Kidney (tissue), 22 donors: ENCODE measurements at places on chromosomes 5 and 9.

DNA sequence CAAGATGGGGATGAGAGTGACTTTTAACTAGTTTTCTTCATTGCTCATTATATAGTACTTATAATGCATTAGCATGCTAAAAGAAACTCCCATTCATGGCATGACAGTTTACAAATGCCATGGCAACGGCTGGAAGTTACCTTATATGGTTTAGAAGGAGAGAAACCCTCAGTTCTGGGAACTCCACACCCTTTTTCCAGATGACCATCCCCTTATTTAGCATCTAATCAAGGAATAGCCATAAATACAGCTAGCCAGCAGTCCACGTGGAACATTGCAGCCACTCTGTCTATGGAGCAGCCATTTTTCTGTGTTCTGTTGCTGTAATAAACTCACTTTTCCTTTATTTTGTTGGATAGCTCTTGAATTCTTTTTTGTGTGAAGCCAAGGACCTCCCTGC lies 1137.8 kb downstream of the CDH18 start:
- DNase-seq: no peak

GRCh38 chr5:167440846-167441245 lies 850.6 kb upstream of the WWC1 start:
- DNase-seq: peak; percentile 18

- no peak for DNase-seq
Measured at GRCh38 chr5:171386861-171387344, 746 bp upstream of the NPM1 start.

GRCh38 chr9:35649431-35650340 lies 1.0 kb downstream of the SIT1 start:
- no peak for DNase-seq

GRCh38 chr5:155064580-155064979 lies 51.0 kb downstream of the KIF4B start:
- no peak for DNase-seq
